ENCODE measurements at places on chromosomes 5 and 9. TPM values are rescaled to one million over a fixed set of nuclear protein-coding genes. Genes with fewer than 3 reads are reported as not detected.

DNA sequence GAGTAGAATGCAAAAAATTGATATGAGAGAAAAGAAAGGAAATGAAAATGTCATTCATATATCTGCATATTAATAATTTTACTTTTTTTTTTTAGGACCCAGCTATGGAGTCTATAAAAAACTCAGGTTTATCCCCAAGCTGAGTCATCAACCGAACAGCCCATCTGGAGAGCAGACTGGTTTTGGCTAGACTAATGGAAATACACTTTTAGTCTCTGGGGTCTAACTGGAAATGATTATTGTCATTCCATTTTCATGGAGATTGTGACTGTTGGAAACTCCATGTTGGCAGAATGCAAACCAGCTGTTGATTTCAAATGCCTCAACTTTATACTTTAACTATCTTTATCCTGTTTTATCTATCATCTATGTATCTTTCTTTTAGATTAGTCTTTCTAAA is 28.7 kb downstream of the ANXA1 start:
- no peak for DNase-seq

GRCh38 chr5:142644127-142644526 is 41.8 kb downstream of the FGF1 start:
- DNase-seq, result no peak

OTP gene
- total RNA-seq, result not detected

SV2C gene
- total RNA-seq, result 0.04 TPM

DNA sequence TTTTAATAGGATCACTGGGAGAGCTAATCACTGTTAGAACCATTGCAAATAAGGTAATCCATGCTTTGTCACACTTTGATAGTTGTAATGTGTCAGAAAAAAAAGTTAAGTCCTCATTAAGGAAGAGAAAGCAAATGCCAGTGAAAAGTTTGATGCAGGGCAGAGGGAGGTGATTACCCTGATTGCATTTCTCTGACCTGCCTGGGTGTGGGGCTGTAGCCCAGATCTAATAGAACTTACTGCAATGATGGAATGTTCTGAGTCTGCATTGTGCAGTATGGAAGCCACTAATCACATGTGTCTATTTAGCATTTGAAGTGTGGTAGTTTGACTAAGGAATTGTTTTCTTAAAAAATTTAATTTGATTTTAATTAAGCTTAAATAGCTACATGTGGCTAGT is 202.7 kb downstream of the ATP10B start:
- DNase-seq, result no peak

DMRT2 gene
- total RNA-seq, result not detected

DNA sequence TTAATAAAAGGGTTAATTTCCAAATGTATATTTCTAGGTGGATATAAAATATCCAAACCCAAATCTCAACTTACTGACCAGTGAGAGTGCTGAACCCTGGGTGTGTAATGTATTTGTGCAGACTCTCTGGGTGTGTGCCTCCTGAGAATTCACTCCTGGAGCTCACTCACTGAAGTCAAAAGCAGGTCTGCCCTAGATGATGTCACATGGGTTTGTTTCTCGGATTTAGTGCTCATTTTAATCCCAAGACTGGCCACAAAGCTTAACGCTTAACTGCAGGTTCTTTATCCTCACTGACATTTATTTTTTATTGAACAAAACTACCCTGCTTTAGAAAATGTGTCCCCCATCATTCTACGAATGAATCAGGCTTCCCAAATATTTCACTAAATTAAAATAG is 179.4 kb downstream of the PPP2R2B start:
- no peak for DNase-seq

GABRA1 gene
- total RNA-seq, result not detected

DNA sequence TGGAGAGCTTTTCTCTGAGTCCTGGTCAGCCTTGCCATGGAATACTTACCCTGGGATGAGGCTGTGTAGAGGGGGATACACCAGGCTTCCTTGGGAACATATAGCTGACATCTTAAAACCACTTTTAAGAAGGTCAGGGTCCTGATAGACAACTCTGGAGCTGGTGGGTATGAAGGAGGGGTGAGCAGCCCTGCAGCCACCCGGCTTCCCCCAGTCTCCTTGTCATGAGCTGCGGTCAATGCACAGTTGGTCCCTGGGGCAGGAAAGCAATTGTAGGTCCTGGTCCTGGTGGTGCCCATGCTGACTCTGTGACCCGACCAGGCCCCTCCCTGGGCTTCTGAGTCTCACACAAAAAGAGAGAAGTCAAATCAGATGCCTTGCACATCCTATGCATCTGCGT is 63.6 kb downstream of the MRPL36 start:
- no peak for DNase-seq

GRCh38 chr5:83084336-83084735 is 7.0 kb downstream of the XRCC4 start:
- DNase-seq, result no peak

DNA sequence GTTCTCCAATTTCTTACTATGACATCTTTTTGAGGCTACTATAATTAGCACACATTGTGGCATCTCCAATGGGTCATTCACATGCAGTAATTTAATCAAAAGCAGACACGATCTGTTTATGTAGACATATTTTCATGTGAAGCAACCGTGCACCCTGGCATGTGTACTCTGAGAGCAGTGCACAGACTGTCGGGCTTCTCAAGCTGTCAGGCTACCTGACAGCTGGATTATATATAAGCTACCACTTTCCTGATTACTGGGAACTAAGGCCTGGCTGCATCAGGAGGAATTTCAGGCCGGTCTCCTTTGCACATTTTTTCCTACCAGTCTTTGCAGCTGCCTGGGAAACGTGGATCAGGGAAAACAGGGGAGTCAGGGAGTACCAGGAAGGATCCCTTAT is 197.5 kb downstream of the MAPKAP1 start:
- DNase-seq, result no peak

DNA sequence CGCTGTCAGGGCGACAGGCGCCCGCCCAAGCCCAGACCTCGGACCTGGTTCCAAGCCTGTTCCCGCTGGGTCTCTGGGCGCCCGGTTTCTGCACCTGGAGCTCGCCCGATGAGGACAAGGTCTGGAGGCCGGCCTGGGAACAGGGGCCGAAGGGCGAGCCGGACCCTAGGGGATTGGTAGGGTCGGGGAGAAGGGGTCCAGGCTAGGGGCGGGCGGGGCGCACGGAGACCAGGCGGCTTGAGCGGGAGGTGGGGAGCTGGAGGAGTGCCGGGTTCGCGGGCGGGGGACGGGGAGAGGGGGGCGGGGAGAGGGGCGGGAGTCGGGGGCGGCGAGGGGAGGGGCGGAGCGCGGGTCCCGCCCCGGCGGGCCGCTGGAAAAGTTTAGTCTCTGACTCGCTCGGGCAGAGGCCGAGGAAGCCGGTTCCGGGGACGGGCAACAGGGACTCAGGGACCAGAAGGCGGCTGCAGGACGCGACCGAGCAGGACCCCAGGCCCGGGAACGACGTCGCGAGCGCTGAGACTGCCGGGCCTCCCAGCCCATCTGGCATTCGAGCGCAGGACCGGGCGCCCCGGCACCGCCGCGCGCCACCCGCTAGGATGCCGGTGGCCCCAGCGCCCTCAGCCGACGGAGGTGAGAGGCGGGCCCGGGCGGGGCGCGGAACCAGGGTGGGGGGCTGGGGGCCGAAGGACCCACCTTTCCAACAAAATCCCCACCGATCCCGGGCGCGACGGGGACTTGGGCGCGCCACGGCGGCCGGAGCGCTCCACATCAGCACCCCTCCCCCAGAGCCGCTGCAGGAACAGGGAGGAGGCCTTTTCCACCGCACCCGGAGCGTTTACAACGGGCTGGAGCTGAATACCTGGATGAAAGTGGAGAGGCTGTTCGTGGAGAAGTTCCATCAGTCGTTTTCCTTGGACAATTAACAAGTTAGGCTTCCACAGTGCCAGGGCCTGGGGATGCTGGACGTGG is at the start of gene S1PR3:
Gene S1PR3 (plus strand): TSS at position 403 of the 969 bp plus-strand sequence. CDS start 9,733 bp downstream, outside the sequence.
- no peak for DNase-seq

DNA sequence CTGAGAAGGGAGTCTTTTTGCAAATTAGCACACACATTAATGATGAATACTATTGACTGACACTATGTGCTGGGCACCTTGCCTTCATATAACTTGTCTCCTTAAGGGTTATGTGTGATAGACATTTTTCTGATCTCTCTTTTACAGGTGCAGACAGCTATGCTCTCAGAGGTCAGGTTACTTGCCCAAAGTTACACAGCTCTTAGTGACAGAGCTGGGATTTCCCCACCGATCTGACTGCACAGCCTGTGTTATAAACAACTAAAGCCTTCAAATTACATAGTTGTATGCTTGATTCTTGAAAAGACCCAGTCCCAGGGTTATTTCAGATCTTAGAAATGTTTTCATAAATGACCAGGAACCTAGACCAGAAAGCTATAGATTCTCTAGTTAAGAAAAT is 462.7 kb downstream of the EBF1 start:
- no peak for DNase-seq

C9orf78 gene
- 50.9 TPM for total RNA-seq

ACOT12 gene
- total RNA-seq, result not detected

DNA sequence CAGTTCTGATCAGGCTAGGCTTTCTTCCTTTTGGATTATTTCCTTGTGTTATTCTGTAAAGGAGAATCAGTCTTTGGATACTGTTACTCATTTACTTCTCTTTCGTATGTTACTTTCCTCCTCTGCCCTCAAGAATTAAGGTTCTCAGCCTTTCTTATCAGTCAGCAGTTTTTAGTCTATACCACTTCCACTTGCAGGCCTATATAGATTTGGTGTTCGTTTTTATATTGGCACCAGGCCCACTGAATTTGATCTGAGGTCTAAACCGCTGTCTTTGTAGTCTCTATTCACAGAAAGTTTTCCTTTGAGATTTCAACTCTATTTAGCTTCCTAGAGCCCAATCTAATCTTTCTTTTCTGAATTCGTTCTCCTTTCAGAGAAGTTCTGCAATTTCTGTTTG is 62.8 kb downstream of the ERBIN start:
- no peak for DNase-seq

CRB2 gene
- total RNA-seq, result 1.6 TPM

DNA sequence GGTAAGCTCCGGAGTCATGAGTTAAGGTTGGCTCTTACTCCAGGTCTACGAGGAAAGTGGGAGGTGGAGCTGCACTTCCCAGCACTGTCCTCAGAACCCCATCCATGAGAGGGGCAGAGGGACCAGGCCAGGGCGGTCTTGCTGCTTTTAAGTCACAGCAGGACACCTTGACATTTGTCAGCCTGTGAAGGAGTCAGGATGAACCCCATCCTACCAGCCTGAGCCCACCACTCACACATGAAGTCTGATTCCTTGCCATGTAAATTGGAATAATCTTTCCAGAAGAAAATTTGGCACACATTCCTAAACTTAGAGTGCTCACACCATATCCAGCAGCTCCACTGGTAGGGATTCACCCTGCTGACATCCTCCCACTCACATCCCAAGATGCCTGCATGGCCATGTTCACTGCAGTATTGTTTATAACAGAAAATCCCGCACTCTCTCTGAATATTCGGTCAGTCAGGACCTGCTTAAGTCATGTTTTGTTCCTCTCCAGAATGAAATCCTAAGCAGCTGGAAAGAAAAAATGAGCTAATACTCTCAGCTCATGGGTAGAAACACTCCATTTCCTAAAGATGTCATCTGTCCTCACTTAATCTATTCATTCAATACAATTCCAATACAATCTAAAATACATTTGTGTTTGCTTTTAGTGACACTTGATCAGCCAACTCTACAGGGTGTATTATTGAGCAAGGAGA is 79.3 kb upstream of the COL5A1 start:
- no peak for DNase-seq

DNA sequence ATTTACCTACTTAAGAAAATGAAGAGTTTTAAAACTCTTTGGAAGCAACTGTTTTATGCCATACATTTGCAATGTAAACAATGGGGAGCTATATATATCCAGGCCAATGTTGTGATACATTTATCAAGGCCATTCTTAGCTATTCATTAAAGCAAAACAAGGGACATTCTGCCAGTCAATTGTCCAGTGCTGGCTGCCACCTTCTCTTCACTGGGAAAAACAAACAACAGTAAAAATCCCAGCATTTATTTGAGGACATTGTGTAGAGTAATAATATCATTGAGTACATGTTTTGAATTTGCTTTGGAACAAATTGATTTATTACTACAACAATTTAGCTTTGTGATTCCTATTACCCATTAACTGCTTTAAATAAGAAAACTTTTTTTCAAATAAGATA is 1107.4 kb downstream of the DTWD2 start:
- no peak for DNase-seq

FIBCD1 gene
- 2.3 TPM for total RNA-seq

- DNase-seq, result no peak
These were observed 8.0 kb upstream of the UBAC1 start for GRCh38 chr9:135969064-135969683.

- no peak for DNase-seq
These were observed 12.8 kb upstream of the TLR4 start for GRCh38 chr9:117691367-117691766.

GARIN3 gene
- not detected for total RNA-seq

SPINK5 gene
- total RNA-seq, result 5.6 TPM

- DNase-seq, result no peak
These were observed 119.5 kb upstream of the PLCXD3 start for GRCh38 chr5:41629897-41630296.

CDH18 gene
- total RNA-seq, result not detected

TBC1D2 gene
- 21.4 TPM for total RNA-seq

ZDHHC11B gene
- total RNA-seq, result 0.55 TPM

SPINK13 gene
- total RNA-seq, result not detected

- no peak for DNase-seq
These were observed 21.2 kb downstream of the GPBP1 start for GRCh38 chr5:57195060-57195459.

- peak; percentile 14 for DNase-seq
These were observed 46.0 kb downstream of the CRB2 start for GRCh38 chr9:123401879-123402513.

GRCh38 chr9:126883636-126884035 is 23.2 kb downstream of the ZBTB34 start:
- DNase-seq, result peak; percentile 32

DNA sequence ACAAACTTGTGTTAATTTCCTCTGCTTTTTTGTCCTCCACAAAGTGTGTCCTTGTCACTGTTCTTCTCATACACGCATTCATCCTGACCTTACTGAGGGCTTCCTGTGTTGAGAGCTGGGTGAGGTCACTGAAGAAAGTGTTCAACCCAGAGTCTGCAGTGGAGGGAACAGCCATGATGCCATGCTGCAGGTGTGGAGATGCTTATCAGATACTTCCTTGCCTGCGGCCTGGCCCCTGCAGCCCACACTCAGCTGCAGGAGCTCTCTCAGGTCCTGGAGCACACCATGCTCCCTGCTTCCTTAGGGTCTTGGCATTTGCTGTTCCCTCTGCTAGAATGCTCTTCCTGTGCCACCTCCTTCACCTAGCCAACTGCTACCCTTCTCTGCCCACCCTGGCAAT is 108.1 kb upstream of the SPRY4 start:
- no peak for DNase-seq
